Hair follicle dermal papilla cell (primary cell): ENCODE measurements at places on chromosomes 4 and X. TPM values are rescaled to one million over a fixed set of nuclear protein-coding genes. Genes with fewer than 3 reads are reported as not detected.

Gene GPRASP1
- total RNA-seq: 3.4 and 4.4 TPM in 2 replicates

Gene SYN1
- total RNA-seq: 0.12 TPM in 1 of 2 replicates, not detected in the other

Gene ARHGAP6
- 0.97 and 1.1 TPM in 2 replicates for total RNA-seq

Gene FGFR3
- total RNA-seq: 0.12 and 0.32 TPM in 2 replicates

Gene RNF212
- 1.6 and 3.4 TPM in 2 replicates for total RNA-seq

Gene TGIF2LX
- total RNA-seq: not detected in 2 replicates

Gene SPATA18
- total RNA-seq: 25.2 and 27.3 TPM in 2 replicates

Gene ZIC3
- total RNA-seq: 3.8 and 7.0 TPM in 2 replicates

Gene ATP8A1
- total RNA-seq: 0.97 and 1.5 TPM in 2 replicates

Gene GAGE1
- not detected in 2 replicates for total RNA-seq

Gene RNF128
- total RNA-seq: under 0.01 and 0.16 TPM in 2 replicates

Gene EREG
- 0.61 and 10.9 TPM in 2 replicates for total RNA-seq

Gene SHROOM4
- 2.2 and 2.6 TPM in 2 replicates for total RNA-seq

Gene DNAAF6
- not detected in 2 replicates for total RNA-seq

Gene DACH2
- not detected in 2 replicates for total RNA-seq

Gene ERAS
- 0.36 TPM in 1 of 2 replicates, not detected in the other for total RNA-seq

Gene ATXN3L
- not detected in 2 replicates for total RNA-seq

Gene MAGEB17
- 0.32 TPM in 1 of 2 replicates, not detected in the other for total RNA-seq

Gene SHOX
- total RNA-seq: not detected in 2 replicates

Gene GRID2
- under 0.01 TPM in 2 replicates for total RNA-seq
